ENCODE measurements at places on chromosomes 1 and 21.

DNA sequence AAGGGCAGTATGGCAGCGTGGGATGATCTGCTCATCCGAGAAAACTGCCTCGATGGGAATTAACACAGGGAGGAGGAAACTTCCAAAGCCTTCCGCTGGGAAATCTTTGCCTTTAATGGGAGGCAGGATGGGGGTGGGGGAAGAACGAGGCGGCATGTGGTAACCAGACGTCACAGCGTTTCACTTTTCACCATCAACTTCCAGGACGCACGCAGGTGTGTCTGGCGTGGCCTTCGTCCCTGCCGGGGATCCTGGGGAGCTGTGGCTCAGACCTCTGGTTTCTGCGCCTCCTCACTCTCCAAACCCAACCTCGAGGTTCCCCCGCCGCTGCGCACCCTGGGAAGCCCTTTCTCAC lies 282 bp downstream of the RSPH1 start:
- DNase-seq, result no peak

DNA sequence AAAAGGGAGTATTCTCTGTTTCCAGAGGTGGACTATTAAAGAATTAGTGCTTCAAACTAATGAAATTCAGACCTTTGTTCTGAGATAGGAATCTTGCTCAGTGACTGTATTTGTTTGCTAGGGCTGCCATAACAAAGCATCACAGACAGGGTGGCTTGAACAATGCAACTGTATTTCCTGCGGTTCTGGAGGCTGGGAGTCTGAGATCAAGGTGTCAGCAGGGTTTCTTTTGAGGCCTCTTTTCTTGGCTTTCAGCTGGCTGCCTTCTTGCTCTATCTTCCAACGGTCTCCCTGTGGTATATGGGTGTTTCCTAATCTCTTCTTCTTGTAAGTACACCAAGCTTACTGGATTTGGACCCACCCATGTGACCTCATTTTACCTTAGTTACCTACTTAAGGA lies 264.6 kb upstream of the PROX1 start:
- DNase-seq, result no peak

GRCh38 chr21:32270748-32271147 lies 8.1 kb downstream of the MIS18A start:
- no peak for DNase-seq

GRCh38 chr1:30812076-30812475 lies 54.5 kb upstream of the LAPTM5 start:
- DNase-seq, result no peak
